ENCODE measurements at places on chromosomes 12 and 14. TPM values are rescaled to one million over a fixed set of nuclear protein-coding genes. Genes with fewer than 3 reads are reported as not detected.

KLRC1 gene
- total RNA-seq = 1.0 TPM

KRT80 gene
- total RNA-seq = 15.2 TPM

OR10AD1 gene
- total RNA-seq = not detected

- no peak overlapping the region for H3K4me3 ChIP-seq
- DNase-seq = no peak
- no peaks in the 10 kb centered on the region for H3K27me3 ChIP-seq
- no peak overlapping the region for H3K27ac ChIP-seq
- H3K4me1 ChIP-seq = peaks cover 24% of the 10 kb centered on the region
Observed at GRCh38 chr12:124629789-124630480, 62.5 kb upstream of the NCOR2 start.

- H3K4me1 ChIP-seq = no peaks in the 10 kb centered on the region
- H3K36me3 ChIP-seq = peaks cover 5% of the 10 kb centered on the region
- no peak overlapping the region for H3K27ac ChIP-seq
- no peak for DNase-seq
- no peaks in the 10 kb centered on the region for H3K27me3 ChIP-seq
Observed at GRCh38 chr14:67140556-67140955, 48.7 kb upstream of the GARIN2 start.

GRCh38 chr14:51865953-51866747, 5.7 kb downstream of the GNG2 start:
- H3K27me3 ChIP-seq = no peaks in the 10 kb centered on the region
- H3K4me1 ChIP-seq = peaks cover 6% of the 10 kb centered on the region
- no peaks in the 10 kb centered on the region for H3K36me3 ChIP-seq
- H3K27ac ChIP-seq = peak overlapping the region; percentile 8

GRCh38 chr12:106760184-106760531, 14.3 kb upstream of the RIC8B start:
- peak overlapping the region; percentile 55 for H3K27ac ChIP-seq
- H3K4me3 ChIP-seq = no peak overlapping the region
- H3K36me3 ChIP-seq = no peaks in the 10 kb centered on the region
- H3K27me3 ChIP-seq = no peaks in the 10 kb centered on the region
- peaks cover 21% of the 10 kb centered on the region for H3K4me1 ChIP-seq

STAB2 gene
- 0.10 TPM for total RNA-seq

GRCh38 chr12:42609605-42610004, 20.1 kb upstream of the PRICKLE1 start:
- no peak for DNase-seq
- no peaks in the 10 kb centered on the region for H3K27me3 ChIP-seq
- H3K4me3 ChIP-seq = no peak overlapping the region
- H3K36me3 ChIP-seq = no peaks in the 10 kb centered on the region

DNA sequence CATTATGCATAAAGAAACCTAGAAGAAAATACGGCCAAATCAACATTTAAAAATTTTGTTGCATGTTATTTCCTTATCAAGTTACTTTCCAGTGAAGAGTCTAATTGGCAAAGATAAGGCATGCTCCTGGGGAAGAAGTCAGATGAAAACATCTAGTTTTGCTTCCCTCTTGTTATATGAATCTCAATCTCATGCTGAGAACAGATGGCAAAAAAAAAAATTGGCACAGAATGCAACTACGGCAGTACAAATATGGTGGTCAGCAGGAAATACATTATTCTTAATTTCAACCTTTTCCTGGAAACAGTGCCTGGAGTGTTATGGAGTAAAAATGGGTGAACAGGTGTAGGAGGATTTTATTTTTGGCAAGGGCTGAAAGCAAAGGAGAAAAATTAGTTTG, 32.8 kb downstream of the HECTD4 start:
- DNase-seq = no peak
- no peaks in the 10 kb centered on the region for H3K36me3 ChIP-seq
- peaks cover 12% of the 10 kb centered on the region for H3K4me1 ChIP-seq
- H3K4me3 ChIP-seq = no peak overlapping the region
- H3K27ac ChIP-seq = no peak overlapping the region
- no peaks in the 10 kb centered on the region for H3K27me3 ChIP-seq

DNA sequence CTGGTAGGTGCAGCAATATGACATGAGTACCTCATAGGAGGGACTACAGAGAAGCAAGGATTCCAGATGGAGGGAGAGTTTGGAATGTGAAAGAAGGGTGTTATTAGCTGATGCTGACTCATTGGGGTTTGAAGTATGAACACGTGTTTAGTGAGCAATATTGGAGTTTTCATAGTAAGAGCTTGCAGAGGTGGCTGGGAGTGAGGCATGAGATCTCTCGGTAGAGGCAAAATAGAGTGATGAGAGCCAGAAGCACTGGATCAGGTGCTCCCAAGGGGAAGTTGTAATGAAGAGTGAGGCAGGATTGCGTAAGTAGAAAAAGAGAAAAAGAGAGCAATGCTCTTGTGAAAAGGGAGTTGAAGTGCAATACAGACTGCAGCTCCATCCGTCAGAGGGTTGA, 42.1 kb downstream of the MGST1 start:
- H3K36me3 ChIP-seq = no peaks in the 10 kb centered on the region
- H3K27ac ChIP-seq = no peak overlapping the region
- peak; percentile 52 for DNase-seq
- no peaks in the 10 kb centered on the region for H3K27me3 ChIP-seq
- H3K4me3 ChIP-seq = no peak overlapping the region
- no peaks in the 10 kb centered on the region for H3K4me1 ChIP-seq

GRCh38 chr14:67908052-67908754, 88.6 kb downstream of the RAD51B start:
- H3K4me3 ChIP-seq = no peak overlapping the region
- no peak overlapping the region for H3K27ac ChIP-seq
- H3K4me1 ChIP-seq = no peaks in the 10 kb centered on the region
- H3K36me3 ChIP-seq = no peaks in the 10 kb centered on the region
- no peak for DNase-seq

FAM186B gene
- 1.8 TPM for total RNA-seq

LALBA gene
- total RNA-seq = not detected

DNA sequence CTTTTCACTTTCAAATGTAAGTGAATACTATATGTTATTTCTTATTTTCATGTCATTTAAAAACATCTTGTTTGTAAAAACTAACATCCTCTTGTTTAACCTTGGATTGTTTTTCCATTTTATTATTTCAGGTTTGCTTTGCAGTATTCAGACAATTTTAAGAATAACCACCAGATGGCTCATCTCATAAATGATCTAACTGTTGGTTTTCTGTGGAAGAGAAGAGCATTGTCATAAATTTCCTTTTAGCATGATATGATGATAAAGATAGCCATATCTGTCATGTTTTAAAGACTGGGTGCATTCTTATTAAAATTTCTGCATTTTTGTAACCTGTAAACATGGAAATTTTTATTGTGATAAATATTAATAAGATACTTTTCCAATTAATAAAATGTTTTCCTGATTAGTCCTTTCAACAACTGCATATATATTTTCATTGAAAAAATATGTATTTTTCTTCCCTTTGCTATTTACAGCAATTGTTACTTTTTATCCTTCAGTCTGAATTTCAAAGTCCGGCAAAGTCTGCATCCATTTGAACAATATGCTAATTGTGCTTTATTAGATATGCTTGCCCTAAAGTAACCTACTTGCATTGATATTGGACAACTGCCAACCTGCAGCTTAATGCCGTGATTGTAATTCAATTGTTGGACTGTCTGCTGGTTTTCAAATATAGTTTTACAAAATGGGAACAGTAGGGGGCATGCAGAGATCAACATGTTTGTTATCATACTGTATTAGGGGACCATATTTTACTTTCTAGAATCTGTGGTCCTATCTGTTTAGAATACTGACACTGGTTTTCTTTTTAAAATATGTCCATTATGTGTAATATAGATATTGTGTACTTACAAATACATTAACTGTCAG, 163.4 kb downstream of the GARIN6 start:
- no peak for DNase-seq
- H3K4me3 ChIP-seq = no peak overlapping the region
- H3K27ac ChIP-seq = no peak overlapping the region
- no peaks in the 10 kb centered on the region for H3K4me1 ChIP-seq
- no peaks in the 10 kb centered on the region for H3K27me3 ChIP-seq
- H3K36me3 ChIP-seq = no peaks in the 10 kb centered on the region

SYNDIG1L gene
- total RNA-seq = 2.0 TPM

DNA sequence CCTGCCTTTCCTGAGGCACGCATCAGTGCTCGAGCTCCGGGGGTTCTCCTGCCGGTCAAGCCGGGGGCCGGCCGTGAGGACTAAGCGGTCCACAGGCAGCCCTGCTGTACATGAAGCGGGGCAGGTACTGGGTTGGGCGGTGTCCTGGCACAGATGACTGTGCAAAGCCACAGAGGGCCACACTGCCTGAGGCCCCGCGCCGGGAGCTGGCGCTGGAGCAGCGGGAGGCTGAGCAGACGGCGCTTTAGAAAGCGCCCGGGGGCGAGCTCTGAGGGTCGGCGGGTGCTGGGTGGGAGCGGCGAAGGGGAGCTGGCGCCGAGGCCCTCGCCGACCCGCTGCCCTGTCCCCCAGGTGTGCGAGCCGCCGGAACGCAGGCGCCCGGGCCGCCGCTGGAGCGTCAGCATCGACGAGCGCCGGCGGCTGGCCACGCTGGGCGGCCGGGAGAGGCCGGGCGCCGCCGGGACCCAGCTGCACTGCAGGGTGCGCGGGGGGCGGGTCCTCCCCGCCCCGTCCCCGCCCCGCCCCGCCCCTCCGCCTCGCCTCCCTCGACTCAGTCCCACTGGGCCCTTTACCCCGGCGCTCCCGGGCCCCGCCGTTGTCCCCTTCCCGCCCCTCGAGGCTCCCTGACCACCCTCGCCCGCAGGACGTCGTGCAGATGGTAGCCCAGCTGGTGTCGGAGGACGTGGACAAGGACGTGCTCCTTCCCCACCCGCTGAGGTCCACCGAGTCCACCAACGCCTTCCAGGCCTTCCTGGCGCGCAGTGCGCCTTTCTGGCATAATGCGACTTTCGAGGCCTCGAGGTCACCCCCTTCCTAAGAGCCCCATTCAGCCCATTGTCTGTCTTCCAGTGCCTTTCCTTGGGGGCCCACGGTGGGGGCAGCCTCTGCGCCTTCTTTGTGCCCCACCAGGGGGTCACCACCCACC, 8.3 kb upstream of the MTA1 start:
- no peaks in the 10 kb centered on the region for H3K36me3 ChIP-seq
- H3K4me1 ChIP-seq = peaks cover 14% of the 10 kb centered on the region
- H3K27ac ChIP-seq = no peak overlapping the region
- H3K4me3 ChIP-seq = peak overlapping the region; percentile 44

DNA sequence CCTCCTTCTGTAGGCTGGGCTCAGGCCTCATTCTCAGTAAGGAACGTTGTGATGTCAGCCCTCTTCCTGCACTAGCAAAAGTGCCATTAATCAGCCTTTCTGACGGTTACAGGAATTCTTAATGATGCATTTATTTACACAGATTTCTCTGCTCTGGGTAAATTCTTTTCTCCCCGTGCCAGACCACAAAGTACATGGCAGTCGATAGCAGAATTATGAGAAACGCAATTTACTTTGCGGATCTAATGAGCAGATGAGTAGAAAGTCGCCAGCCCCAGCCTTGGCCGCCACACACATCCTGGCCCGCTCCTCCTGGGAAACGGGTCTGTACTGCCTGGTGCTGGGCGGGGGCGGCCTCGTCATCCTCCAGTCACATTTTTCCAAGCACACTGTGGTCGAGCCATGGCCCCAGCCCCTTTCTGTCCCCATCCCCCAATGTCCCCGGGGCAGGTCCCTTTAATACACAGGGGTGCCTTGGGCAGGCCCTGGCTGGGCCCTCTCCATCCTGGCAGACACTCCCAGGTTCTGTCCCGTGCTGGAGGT, 25.9 kb downstream of the NOC4L start:
- DNase-seq = peak; percentile 53
- no peaks in the 10 kb centered on the region for H3K4me1 ChIP-seq
- no peaks in the 10 kb centered on the region for H3K27me3 ChIP-seq
- no peak overlapping the region for H3K27ac ChIP-seq

GRCh38 chr12:15205341-15206010, 15.7 kb downstream of the RERG start:
- H3K4me3 ChIP-seq = no peak overlapping the region
- no peaks in the 10 kb centered on the region for H3K36me3 ChIP-seq
- H3K4me1 ChIP-seq = no peaks in the 10 kb centered on the region
- H3K27ac ChIP-seq = peak overlapping the region; percentile 32

- no peaks in the 10 kb centered on the region for H3K36me3 ChIP-seq
- no peak overlapping the region for H3K4me3 ChIP-seq
- no peak for DNase-seq
- H3K4me1 ChIP-seq = no peaks in the 10 kb centered on the region
Observed at GRCh38 chr14:100629696-100630095, 42.5 kb upstream of the BEGAIN start.

DNA sequence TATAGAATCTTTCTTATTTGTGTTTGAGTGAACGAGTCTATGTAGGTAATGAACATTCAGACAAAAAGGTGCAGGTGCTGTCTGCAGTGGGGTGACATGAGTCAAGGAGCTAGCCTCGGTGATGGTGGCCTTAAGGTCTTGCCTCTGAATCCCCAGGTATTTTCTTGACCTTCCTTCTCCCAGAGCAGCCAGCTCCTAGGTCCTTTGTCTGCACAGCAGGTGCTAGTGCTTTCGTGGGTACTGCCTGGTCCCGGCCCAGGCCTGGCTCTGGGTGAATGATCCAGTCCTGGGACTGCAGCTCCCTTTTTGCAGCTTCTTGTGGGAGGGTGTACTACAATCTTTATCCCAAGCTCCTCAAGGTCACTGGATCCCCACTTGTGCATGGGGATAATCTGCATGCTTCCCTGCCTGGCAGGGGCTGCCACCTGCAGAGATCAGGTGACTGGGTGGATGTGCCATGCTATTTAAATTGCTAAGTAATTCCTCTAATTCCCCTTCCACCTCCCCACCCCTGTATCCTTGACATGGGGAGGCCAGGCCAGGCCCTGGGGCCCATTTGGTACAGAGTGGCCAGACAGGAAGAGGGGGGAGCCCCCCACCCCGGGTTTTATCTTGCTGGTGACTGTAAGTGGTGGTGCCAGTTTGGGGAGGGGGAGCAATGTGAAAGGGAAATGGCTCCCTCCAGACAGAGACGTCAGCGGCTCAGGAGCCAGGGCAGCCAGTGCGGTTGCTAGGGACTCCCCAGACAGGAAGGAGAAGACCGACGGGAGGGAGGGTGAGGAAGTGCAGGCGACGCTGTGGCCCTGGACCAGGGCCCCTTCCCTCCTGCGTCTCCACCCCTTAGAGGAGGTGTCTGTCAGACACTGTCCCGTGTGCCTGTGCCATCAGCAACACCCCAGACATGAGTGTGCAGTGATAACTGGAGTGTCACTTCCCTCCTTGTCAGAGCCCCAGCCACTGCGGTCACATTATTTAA, 6.7 kb downstream of the VASH1 start:
- H3K36me3 ChIP-seq = no peaks in the 10 kb centered on the region
- DNase-seq = peak; percentile 71
- H3K27ac ChIP-seq = peak overlapping the region; percentile 71
- H3K4me1 ChIP-seq = peaks cover 34% of the 10 kb centered on the region

GOLT1B gene
- total RNA-seq = 4.2 TPM

AQP6 gene
- 0.39 TPM for total RNA-seq

RPGRIP1 gene
- total RNA-seq = 0.20 TPM

GRCh38 chr14:65803885-65804284, 391.4 kb downstream of the FUT8 start:
- no peak overlapping the region for H3K4me3 ChIP-seq
- H3K36me3 ChIP-seq = no peaks in the 10 kb centered on the region
- H3K27ac ChIP-seq = no peak overlapping the region
- no peaks in the 10 kb centered on the region for H3K27me3 ChIP-seq
- no peaks in the 10 kb centered on the region for H3K4me1 ChIP-seq

KRT1 gene
- total RNA-seq = not detected

SYCP3 gene
- total RNA-seq = 0.13 TPM

B3GNT4 gene
- 0.44 TPM for total RNA-seq
